Body of pancreas (tissue), 4 donors: ENCODE measurements at places on chromosomes 4 and X. TPM values are rescaled to one million over a fixed set of nuclear protein-coding genes. Genes with fewer than 3 reads are reported as not detected.

DNA sequence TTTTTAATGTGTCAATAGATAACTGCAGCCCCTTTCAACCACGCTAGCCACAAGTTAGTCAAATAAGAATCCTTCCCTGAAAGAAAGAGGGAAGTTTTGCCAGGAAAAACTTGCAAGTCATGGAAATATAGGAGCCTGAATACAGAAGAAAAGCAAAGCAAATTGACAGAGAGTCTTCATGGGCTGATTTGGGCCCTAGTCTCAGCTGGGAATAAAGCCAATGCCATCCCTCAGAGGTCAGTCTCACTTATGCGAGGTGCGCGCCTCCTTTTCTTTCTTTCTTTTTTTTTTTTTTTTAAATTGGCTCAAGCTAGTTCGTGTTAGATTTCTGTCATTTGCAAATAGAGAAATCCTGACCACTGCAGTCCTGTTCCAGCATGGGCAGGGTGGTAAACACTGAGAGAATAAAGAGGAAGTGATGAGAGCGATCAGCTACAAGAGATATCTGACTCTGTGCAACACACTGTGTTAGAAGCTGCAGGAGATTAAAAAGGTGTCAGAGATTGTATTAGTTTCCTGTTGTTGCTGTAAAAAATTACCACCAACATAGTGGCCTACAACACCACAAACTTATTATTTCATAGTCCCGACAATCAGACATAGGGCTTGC lies 299.7 kb downstream of the LDB2 start:
- no peak for DNase-seq

DNA sequence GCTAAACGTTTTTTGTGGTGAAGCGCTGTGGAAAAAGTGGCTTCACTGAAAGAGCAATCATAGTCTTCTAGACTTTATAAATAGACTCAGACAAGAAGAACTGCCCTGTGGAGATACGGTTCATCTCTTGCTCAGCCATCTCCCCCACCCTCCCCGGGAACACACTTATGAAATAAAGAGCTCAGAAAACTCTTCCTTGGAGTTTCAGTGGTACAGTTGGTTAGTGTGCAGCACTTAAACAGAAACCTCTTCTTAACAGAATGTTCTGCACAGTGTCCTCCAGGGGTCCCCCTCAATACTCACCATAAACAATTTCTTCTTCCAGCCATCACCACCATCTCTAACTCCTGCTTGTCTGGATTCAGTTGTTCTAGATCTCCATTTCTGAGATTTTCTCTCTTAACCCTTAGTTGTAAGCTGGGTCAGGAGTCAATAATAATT lies 313.0 kb downstream of the ARHGAP10 start:
- no peak for DNase-seq

DNA sequence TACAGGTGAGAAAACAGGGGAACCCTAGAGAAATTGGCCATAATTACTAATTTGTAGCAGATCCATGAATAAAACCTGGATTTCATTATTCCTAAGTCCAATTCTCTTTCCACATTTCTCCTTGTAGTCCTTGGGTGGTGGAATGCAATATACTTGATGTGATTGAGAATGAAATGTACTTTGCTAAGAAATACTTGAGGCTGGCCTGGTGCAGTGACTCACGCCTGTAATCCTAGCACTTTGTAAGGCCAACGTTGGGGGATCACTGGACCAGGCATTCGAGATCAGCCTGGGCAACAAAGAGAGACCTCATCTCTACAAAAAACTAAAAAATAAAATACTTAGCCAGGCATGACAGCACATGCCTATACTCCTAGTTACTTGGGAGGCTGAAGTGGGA lies 15.9 kb downstream of the TMEM184C start:
- no peak for DNase-seq

DNA sequence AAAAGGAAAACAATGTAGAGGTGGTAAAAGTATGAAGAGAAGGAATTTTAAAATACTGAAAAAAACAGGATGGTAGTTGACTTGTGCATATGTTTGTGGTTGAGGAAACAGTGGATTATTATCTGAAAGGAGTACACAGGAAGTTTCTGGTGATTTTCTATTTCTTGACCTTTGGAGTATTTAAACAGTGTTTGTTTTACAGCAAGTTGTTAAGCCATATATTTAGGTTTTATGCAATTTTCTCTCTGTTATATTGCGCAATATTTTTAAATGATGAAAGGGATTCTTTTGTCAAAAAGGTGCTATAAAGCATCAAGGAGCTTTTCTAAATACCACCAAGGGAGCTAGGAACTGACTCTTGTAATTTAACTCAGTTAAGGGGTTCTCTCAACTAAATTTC lies 343.1 kb upstream of the MAOA start:
- DNase-seq = no peak

Gene TEC
- 2.1 TPM for total RNA-seq

DNA sequence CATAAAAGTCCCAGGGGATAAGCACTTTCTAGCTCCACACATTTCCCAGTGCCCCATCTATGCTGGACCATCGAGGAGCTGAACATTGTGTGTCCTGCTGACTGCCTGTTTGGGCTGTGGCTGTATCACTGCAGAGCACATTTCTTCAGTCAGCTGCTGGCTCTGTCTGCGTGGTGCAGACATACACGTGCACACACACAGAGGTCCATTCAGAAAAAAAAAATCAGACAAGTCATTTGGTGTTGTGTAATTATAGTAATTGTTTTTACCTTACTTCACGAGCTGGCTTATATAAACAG lies 1.1 kb upstream of the PDLIM3 start:
- DNase-seq = no peak

DNA sequence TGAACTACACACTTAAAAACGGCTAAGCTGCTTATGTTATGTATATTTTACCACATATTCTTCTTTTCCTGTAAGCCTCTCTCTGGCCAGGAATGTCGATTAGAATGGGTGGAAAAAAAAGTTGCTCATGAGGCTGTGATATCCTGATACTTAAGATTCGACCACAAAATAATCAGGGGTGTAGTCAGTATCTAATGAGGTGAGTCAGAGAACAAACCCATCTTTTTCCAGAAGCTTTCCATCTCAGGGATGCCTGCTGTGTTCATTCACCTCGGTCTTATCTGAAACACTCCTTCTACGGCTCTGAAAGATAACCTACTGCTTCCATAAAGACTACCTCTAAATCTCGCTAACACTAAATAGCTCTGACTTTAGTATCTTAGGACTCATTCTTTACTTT lies 142.7 kb upstream of the MAP3K15 start:
- DNase-seq = no peak

GRCh38 chrX:139759637-139760036 lies 51.7 kb upstream of the MCF2 start:
- no peak for DNase-seq

Gene EDA
- total RNA-seq = 4.0 TPM

Gene CHRNA9
- total RNA-seq = not detected
